ENCODE measurements at places on chromosomes 7 and 10. TPM values are rescaled to one million over a fixed set of nuclear protein-coding genes. Genes with fewer than 3 reads are reported as not detected.

The INHBA gene
- 1.0 TPM for total RNA-seq

The CCZ1B gene
- 44.9 TPM for total RNA-seq

DNA sequence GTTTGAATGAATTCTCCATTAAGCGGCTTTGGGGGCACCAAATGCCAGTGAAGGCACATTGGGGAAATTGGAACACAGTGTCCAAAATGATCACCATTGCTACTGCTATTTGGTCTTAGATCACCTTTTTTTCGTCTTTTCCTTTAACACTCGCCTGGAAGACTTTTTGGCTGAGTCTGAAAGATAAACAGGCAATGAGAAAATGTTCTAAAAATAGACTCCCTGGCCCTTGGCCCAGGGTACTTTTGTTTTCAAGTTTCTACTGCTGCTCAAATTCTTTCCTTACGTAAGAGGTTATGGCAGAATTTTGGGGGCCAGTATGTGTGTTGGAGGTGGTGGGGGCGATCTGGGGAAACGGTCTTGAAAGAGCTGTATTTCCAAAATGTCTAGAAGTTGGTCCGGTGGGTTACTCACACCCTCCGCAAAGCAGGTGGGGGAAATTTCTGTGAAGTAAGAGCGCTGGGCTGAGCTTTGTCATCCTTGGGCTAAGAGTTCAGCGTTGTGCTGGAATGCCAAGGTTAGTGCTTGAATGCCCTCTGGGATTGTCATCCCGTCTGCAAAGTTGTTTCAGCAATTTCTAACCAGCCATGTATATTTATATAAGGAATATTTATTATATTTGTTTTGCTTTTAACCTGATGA lies 1.3 kb upstream of the ITPRIP start:
- no peaks in the 10 kb centered on the region for H3K36me3 ChIP-seq
- peak overlapping the region; percentile 93 for H3K27ac ChIP-seq
- H3K4me3 ChIP-seq = peak overlapping the region; percentile 93
- H3K27me3 ChIP-seq = no peaks in the 10 kb centered on the region
- DNase-seq = no peak

GRCh38 chr7:127667017-127667670 lies 15.2 kb downstream of the SND1 start:
- no peaks in the 10 kb centered on the region for H3K27me3 ChIP-seq
- peaks cover 52% of the 10 kb centered on the region for H3K4me1 ChIP-seq
- peak overlapping the region; percentile 36 for H3K27ac ChIP-seq
- no peak overlapping the region for H3K4me3 ChIP-seq

- H3K4me3 ChIP-seq = no peak overlapping the region
- H3K36me3 ChIP-seq = no peaks in the 10 kb centered on the region
- peaks cover 13% of the 10 kb centered on the region for H3K27me3 ChIP-seq
- no peak overlapping the region for H3K27ac ChIP-seq
- peaks cover 37% of the 10 kb centered on the region for H3K4me1 ChIP-seq
Observed at GRCh38 chr10:78927257-78927995, 141.3 kb upstream of the ZMIZ1 start.

Measured in WTC11 (cell line).